ENCODE measurements at places on chromosomes 1 and 21.

- DNase-seq = no peak
Measured at GRCh38 chr1:2778220-2778592, 23.3 kb downstream of the TTC34 start.

DNA sequence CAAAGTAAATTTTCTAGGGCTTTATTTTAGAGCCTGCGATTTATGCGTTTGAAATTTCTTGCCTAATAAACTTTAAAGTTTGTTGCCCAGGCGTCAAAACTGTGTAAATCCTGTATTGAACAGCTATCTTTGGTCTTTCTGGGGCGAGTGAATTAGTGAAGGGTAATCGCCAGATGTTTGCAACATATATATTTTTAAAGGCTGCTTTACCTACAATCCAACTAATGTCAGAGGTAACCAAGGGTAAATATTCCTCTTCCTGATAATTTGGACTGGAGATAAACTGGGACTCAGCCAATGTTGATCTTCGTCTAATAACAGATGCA, 885 bp upstream of the PROX1 start:
- no peak for DNase-seq

GRCh38 chr1:152533327-152533938, 19.2 kb downstream of the CRCT1 start:
- DNase-seq = peak; percentile 58

- DNase-seq = no peak
Measured at GRCh38 chr1:32549616-32550015, 10.4 kb downstream of the ZBTB8A start.

GRCh38 chr1:15153184-15153841, at the start of gene TMEM51:
TSS of gene TMEM51 (plus strand) at chr1:15153747. CDS start at chr1:15215088, 61,341 bp downstream.
- DNase-seq = no peak

GRCh38 chr1:36172983-36173382, 17.0 kb downstream of the MAP7D1 start:
- DNase-seq = no peak

DNA sequence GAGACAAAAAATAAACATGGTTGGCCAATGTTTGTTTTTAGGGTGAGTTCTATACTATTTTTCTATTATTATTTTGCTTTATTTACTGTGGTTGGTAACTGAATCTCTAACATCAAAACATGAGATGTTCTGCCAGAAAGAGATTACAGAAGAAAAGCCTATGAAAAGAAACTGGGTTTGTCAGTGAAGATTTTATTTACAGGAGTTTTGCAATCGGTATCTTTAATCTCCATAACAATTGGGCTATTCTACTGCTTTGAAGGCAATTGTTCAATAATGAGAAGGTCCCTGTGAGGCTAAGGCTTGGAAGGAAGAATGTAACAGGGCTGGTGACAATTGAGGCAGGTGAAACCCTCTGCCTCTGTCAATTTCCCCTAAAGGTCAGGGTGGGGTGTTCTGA, 155.5 kb downstream of the CLIC6 start:
- DNase-seq = no peak

DNA sequence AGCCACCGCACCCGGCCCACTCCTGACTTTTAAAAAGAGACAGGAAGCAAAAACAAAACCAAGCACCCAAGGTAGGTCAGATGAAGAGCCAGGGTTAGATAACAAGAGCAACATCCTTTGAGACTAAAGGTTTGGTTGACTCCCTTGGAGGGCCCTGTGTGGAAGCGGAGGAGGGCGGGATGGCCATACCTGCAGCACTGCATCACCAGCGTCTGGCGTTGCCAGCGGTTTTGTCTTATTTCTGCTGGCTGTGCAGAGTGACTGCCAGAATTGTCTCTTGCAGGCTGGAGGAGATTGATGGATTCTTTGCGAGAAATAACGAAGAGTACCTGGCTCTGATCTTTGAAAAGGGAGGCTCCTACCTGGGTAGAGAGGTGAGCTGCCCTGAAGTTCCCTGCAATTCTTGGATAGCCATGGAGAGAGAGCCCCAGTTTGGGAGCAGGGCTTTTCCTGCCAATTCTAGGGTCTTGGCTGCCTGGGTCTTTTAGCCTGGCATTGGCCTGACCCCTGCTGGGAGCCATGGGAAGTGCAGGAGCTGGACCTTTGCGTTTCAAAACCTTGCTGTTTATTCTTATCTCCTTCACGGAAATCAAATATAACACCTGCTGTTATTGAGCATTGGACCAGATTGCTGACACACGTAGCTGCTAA, 24.0 kb downstream of the QSOX1 start:
- DNase-seq = peak; percentile 75

- DNase-seq = peak; percentile 81
Measured at GRCh38 chr1:54121482-54122134, 31.2 kb downstream of the CDCP2 start.

DNA sequence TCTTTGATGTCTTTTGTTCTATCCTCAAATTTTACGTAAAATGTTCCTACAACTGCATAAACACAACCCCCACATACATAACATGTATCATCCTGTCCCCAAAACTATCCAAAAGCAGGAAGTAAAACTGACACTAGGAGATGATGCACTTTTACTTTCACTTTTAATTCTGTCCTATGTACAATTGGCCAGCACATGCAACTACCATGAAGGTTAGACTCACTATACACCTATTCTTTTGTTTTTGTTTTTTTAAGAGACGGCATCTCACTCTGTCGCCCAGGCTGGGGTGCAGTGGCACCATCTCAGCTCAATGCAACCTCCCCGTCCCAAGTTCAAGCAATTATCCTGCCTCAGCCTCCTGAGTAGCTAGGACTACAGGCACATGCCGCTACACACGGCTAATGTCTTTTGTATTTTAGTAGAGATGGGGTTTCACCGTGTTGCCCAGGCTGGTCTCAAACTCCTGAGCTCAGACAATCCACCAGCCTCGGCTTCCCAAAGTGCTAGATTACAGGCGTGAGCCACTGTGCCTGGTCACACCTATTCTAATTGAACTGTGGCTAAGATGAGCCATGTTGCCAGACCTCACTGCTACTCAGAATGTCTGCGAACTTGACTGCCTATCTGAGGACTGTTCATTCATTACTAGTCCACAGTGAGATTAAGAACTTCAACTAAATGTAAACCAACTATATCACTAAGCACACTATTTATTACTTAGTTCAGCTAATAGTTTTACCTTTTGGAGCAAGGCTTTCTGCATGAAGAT, 48.0 kb downstream of the TOR3A start:
- peak; percentile 9 for DNase-seq

DNA sequence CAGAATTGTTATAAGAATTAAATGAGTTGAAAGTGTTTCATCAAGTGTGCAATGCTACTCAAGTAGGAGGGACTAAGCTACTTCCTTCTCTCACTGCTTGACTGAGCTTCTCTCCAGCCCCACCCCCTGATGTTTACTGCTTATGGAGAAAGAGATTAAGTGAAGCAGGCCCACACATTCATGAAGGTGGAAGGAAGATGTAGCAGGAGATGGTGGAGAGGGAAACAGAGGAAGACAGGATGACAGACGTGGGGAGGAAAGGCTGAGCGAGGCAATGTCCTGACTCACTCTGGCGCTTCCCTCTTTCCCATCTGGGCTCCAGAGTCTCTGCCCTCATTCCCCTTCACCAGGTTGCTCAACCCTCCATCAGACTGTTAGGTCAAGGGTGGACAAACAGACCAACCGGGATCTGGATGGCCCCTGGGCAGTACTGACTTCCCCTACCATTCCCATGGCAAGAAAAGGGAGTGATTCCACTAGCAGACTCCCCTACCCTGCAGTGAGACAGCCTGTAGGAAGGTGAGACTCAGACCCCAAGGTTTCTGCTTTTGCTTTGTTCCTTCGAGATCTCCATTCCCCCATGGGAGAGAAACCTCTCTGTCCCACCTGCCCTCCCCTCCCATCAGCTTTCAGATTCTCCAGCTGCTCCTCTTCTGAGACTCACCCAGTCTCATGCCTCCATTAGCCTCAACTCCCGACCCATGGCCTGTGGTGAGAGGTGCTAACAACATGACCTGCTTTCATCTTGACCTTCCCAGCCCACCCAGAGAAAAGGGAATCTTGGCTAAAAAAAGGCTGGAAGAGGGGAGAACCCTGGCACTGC, 3.1 kb upstream of the ARHGEF2 start:
- DNase-seq = no peak

DNA sequence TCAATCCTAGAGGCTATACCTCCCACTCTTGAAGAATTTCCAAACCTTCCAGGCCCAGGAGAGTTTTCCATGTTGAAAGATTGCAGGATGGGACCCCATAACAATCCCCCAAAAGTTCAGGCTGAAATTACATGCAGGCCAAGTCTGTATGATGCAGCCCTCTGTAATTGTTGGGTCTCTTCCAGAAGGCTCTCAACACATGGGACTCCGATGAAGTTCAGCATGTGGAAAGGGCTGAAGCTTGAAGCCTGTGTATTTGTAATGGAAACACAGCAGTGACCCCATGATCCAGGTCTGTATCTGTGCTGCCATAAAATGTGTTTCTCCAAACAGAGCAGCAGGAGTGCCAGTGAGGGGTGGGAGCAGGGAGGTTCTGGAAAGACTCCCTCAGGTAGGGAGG, 202.5 kb upstream of the LYPLAL1 start:
- no peak for DNase-seq

DNA sequence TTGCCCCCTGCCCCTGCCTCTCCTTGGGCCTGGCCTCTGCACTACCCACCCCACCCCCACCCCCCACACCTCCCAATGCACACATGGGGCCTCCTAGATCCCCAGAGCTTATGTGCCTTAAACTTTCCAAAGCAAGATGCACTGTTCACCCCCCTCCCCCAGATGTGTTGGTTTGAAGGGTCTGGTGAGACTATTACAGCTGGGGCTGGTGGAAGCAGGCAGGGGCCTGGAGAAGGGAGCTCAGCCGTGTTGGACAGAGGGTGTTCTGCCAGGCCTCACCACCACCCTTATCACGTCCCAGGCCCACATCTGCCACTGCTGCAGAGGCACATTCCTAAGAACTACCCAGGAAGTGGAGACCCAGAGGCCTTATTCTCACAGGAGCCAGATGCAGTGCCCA, 18.3 kb upstream of the RSPO1 start:
- no peak for DNase-seq

DNA sequence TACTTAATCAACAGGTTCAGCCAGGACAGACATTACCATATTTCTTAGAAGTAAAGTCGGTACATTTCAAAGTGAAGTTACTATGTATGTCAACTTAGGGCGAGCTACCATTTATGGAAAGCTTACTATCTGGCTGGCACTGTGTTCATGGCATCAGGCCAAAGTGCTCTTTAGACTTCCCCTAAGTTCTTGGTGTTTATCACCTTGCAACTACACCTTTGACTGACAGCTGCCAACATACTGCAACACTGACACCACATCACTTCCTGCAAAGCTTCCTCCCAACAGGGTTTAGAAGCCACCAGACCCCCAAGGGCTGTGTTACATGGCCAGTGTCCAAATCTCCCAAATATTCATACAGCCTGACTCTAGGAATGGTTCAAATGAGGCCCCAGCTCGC, 61.0 kb downstream of the TIAM1 start:
- DNase-seq = peak; percentile 12

- no peak for DNase-seq
Measured at GRCh38 chr1:241695246-241696171, 43.4 kb downstream of the WDR64 start.

DNA sequence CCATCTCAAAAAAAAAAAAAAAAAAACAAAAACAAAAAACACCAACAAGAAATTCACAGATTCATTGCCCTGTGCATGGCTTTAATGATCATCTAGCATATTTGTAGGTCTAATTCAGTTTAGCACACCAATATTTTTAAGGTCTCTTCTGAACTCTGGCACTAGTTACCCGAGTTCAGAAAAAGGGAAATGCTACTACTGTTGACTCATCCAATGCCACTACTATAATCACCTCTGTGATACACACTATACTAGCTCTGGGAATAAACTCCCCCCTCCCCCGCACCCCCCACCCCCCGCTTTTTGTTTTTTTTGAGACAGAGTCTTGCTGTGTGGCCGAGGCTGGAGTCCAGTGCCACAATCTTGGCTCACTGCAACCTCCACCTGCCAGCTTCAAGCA, 55.6 kb downstream of the FBXO42 start:
- DNase-seq = no peak

Data from stimulated activated naive CD8-positive, alpha-beta T cell treated with anti-CD3 and anti-CD28 coated beads, Interleukin-15, Interleukin-2, amounts not matched to agents 100 U/mL and 50 U/mL, for 24 hours (primary cell).